ENCODE measurements at places on chromosomes 6 and 20.

DNA sequence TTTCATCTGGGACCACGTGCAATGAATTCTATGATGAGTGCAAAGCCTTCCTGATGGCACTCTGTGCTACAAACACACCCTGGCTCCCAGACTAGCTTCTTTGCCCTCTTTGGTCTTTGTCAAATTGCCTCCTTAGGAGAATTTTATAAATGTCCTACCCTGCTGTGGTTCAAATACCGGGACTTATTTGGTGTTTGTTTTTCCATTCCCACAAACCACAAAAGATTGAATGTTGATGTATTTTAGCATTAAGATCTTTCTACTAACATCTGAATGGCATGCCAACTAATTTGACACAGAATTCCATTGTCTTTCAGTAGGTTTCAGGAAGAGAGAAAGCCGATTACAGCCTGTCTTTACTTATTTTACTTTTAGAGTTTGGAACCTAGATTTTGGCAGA lies 424.2 kb upstream of the SLC35B3 start:
- no peak for DNase-seq

GRCh38 chr6:154989448-154989847 lies 5.7 kb upstream of the TIAM2 start:
- no peak for DNase-seq

GRCh38 chr20:38804682-38805501 lies 605 bp upstream of the PPP1R16B start:
- DNase-seq: peak; percentile 58

- no peak for DNase-seq
Observed at GRCh38 chr6:116447052-116447451, 14.1 kb upstream of the CALHM6 start.

GRCh38 chr6:1334684-1335083 lies 22.8 kb downstream of the FOXQ1 start:
- no peak for DNase-seq

- DNase-seq: no peak
Observed at GRCh38 chr20:51042657-51043247, 19.8 kb upstream of the KCNG1 start.

- DNase-seq: no peak
Observed at GRCh38 chr6:2917801-2918445, 14.8 kb upstream of the SERPINB9 start.

DNA sequence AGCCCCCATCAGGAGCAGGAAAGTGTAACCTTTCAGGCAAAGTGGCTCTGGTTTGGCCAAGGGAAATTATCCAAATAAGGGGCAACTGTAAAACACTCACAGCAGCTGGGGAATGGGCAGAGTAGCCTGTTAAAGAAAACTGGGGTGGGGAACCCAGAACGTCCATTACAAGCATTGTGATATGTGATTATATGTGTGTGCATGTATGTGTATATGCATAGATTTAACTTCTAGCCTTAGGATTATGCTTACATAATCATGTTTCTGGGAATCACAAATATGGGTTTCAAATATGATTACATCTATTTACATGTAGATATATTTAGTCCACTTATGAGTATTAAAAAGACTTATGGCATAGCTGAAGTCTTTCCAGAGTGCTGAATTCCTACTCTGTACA lies 278.1 kb upstream of the JAG1 start:
- DNase-seq: no peak

DNA sequence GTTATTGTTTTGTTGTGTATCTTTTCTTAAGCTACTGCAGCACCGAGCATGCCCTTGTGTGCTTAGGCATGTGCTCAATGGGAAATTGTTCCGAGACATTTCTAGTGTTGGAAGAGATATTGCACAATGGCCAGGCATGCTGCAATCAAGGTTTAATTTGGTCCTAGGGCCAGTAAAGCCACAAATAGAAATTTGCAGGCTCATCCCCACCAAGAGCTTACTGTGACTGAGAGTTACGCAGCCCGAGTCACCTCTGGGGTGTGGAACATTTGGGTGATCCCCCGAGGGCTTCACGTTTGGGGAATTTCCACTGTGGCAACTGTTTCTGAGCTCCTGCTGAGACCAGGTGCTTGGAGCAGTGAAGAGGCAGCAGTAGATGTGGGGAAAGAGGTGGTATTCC lies 65.8 kb downstream of the ADTRP start:
- DNase-seq: no peak

DNA sequence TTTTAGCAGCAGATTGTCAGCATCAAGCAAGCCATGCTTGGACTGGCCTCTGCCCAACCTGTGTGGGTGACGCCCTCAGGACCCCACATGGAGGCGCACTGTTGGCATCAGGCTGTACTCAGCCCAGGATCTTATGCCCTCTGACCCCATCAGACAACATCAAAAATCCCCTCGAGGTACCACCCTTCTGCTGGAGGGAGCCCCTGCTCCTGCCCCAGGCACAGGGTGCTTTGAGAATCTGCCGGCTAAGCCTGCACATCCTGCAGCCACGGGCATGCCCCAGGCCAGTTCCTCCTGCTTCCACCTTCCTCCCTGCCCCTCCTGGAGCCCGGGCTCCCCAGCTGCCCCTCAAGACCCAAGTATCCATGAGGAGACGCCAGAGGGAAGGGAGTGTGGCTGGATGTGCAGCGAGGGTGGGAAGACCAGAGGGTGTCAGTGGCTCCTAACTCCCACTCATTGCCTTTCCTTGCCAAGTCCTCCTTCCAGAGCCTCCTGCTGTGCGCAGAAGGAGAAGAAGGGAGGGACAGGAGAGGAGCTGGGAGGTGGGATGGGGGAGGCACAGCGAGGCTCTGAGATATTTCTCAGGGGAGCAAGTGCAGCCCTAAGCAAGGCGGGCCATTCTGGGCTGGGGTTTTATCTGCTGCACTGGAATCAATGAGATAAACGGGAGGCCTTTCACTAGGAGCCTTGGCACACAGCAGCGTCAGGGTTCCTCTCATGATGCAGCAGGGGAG lies 77.4 kb upstream of the CST7 start:
- no peak for DNase-seq

DNA sequence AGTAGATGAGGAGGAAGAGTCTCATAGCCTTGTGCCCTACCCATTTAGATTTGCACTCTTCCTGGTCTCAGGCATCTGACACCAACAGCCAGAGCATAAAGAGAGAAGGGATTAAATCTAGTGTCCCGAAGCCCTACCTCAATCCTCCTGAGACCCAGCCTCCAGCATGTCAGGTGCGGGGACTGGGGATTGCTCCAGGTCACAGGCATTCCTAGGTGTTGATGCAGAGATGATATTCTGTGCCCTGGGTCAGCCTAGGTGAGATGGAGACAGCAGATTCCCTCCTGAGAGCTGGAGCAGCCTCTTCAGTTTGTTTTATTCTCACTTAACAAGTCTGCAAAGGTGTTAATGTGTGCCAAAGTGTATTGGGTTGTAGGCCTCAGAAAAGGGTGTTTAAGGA lies 89.8 kb downstream of the ANKRD6 start:
- DNase-seq: no peak

- DNase-seq: no peak
Observed at GRCh38 chr20:17605131-17605660, 35.3 kb downstream of the DSTN start.

GRCh38 chr20:47691625-47692024 lies 93.7 kb downstream of the SULF2 start:
- DNase-seq: no peak

All from stimulated activated CD8-positive, alpha-beta memory T cell treated with anti-CD3 and anti-CD28 coated beads, Interleukin-4, amount 100 ng/mL, for 24 hours (primary cell).